ENCODE measurements at places on chromosomes 7 and 10. TPM values are rescaled to one million over a fixed set of nuclear protein-coding genes. Genes with fewer than 3 reads are reported as not detected.

GRCh38 chr10:83908506-83908905 is 230.8 kb upstream of the GHITM start:
- no peaks in the 10 kb centered on the region for H3K27me3 ChIP-seq
- H3K27ac ChIP-seq: no peak overlapping the region
- no peak for DNase-seq
- H3K4me3 ChIP-seq: no peak overlapping the region

- H3K4me3 ChIP-seq: no peak overlapping the region
- no peak overlapping the region for H3K27ac ChIP-seq
- H3K4me1 ChIP-seq: no peaks in the 10 kb centered on the region
- DNase-seq: no peak
Observed at GRCh38 chr10:124324856-124325632, 93.7 kb downstream of the OAT start.

- no peaks in the 10 kb centered on the region for H3K36me3 ChIP-seq
- no peaks in the 10 kb centered on the region for H3K27me3 ChIP-seq
- H3K4me3 ChIP-seq: no peak overlapping the region
- no peak overlapping the region for H3K27ac ChIP-seq
- no peak for DNase-seq
Observed at GRCh38 chr10:52645187-52645758, 127.3 kb downstream of the MBL2 start.

DNA sequence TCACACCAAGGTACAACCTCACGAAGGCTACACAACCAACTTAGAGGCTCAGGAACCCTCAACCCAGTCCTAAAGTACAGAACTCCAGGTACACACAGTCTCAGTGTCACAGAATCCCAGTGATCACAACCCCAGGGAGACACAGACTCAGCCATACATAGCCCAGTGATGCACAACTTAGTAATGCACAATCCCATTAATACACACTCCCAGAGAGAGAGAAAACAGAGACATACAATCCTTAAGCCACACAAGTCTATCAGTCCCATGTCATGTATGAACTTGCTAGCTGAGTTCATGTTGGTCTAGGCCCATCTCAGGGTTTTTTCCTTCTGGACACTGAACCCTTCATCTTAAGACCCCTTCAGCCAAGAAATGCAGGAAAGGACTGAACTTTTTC is 4.6 kb downstream of the KCNIP2 start:
- H3K4me1 ChIP-seq: peaks cover 20% of the 10 kb centered on the region
- no peaks in the 10 kb centered on the region for H3K36me3 ChIP-seq
- H3K27me3 ChIP-seq: no peaks in the 10 kb centered on the region
- no peak for DNase-seq
- no peak overlapping the region for H3K4me3 ChIP-seq

Gene NDUFB2
- 798 TPM for total RNA-seq

DNA sequence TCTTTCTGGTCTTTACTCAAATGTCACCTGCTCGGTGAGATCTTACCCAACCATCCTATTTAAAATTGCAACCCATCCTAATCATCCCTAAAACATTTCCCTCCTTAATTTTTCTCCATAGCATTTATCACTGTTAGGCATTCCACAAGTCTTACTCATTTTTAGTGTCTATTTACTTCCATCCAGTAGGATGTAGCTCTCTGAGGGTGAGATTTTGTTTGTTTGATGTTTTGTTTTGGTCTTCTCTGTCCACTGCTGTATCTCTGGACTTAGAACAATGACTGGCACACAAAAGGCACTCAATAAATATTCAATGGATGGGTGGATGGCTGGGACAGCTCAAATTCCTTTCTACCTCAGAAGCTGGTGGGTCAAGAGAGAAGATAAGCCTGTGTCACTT is 15.8 kb upstream of the DUSP5 start:
- H3K27me3 ChIP-seq: no peaks in the 10 kb centered on the region
- no peak for DNase-seq
- H3K36me3 ChIP-seq: no peaks in the 10 kb centered on the region

- H3K4me1 ChIP-seq: no peaks in the 10 kb centered on the region
- H3K36me3 ChIP-seq: no peaks in the 10 kb centered on the region
- no peak for DNase-seq
- H3K27ac ChIP-seq: no peak overlapping the region
Observed at GRCh38 chr10:98971464-98971863, 264.2 kb downstream of the HPSE2 start.

GRCh38 chr7:47255441-47255840 is 326.5 kb downstream of the TNS3 start:
- DNase-seq: no peak
- H3K4me1 ChIP-seq: peaks cover 14% of the 10 kb centered on the region
- no peaks in the 10 kb centered on the region for H3K36me3 ChIP-seq
- no peak overlapping the region for H3K4me3 ChIP-seq
- H3K27ac ChIP-seq: no peak overlapping the region
- no peaks in the 10 kb centered on the region for H3K27me3 ChIP-seq

DNA sequence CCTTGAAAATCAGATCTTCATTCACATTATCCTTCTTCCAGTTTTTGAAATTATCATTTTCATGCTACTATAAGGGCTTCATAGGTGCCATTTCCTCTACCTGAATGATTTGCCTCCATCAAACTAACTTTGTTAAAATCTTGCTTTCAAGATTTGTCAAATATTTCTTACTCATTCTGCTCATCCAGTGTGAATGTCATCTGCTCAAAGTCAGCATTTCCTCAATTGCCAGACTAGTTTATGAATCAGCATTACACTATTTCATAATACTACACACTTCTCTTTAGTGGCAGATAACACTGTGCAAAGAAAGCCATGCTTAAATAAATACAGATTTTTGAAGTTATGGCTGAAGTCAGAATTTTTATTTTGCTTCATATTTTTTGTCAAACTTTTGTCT is 21.3 kb upstream of the LIPF start:
- H3K27ac ChIP-seq: no peak overlapping the region
- no peaks in the 10 kb centered on the region for H3K27me3 ChIP-seq
- H3K36me3 ChIP-seq: no peaks in the 10 kb centered on the region

All from heart right ventricle (tissue), 16 donors.